Fibroblast of skin of back (primary cell): ENCODE measurements at places on chromosomes 3 and 15.
A peak's percentile ranks its signal among the peaks of the same experiment; 100 is the strongest.

DNA sequence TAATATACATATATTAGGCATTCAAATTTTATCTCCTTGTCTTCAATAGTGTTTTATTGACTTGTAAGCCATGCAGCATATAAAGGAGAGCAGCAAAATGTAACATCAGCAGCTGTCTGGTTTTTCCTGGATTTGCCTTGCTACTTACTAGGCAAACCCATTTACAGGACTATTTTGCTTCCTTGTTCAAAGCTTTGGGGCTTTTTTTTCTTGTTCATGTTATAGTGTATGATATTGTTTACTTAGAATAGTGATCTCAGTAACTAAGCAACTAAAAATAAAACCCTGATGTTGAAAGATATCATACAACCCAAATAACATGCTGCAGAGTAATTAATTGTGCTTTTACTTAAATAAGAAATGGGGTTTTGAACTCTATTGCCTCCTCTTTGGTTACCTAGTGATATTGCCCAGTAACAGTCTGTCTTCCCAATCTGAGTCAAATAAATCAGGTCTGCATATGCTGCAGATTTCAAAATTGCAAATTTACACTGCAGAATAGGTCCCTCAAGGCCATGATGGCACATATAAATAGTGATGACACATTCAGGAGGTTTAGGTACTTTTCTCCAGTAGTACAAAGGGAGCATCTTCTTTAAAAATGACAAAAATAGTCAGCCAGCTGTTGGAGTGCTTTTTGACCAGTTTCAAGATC lies 578.1 kb upstream of the NECTIN3 start:
- DNase-seq, result no peak

DNA sequence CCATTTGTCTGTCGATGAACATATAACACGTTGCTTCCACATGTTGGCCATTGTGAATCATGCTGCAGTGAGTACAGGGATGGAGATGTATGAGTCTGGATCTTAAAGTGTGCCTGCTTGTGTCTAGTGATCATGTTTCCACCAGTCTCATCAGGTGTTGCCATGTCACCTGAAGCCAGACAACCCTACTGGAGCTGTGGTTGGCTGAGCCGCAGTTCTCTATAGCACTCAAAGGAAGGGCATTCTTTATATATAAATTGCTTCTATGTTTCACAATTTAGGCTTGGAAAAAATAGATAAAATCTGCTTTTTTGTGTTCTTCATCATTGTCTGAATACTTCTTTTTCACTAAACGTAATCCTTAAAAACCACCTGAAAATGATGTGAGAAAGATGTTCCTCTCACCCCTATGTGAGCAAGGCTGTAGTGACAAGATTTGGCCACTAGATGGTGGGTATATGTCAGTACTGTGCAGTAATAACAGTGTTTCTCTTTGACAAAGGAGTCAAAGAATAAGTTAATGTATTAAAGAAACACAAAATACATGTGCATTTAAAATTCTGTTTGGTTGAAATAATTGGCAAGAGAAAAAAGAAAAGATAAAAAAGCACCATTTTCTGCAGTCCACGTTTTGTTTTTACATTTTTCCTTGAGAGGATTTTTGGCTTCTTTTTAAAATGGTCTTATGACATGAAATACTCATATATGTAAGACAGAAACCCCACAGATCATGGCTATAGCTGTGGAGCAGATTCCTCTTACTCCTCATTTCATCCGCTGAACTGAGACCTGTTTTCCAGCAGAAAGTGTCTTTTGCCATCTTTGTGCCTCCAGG lies 394.5 kb upstream of the DPPA4 start:
- DNase-seq, result peak; percentile 53

- no peak for DNase-seq
These were observed 38.5 kb downstream of the SMAD3 start for GRCh38 chr15:67103869-67104268.

GRCh38 chr3:12472796-12473195 lies 11.5 kb upstream of the TSEN2 start:
- no peak for DNase-seq

DNA sequence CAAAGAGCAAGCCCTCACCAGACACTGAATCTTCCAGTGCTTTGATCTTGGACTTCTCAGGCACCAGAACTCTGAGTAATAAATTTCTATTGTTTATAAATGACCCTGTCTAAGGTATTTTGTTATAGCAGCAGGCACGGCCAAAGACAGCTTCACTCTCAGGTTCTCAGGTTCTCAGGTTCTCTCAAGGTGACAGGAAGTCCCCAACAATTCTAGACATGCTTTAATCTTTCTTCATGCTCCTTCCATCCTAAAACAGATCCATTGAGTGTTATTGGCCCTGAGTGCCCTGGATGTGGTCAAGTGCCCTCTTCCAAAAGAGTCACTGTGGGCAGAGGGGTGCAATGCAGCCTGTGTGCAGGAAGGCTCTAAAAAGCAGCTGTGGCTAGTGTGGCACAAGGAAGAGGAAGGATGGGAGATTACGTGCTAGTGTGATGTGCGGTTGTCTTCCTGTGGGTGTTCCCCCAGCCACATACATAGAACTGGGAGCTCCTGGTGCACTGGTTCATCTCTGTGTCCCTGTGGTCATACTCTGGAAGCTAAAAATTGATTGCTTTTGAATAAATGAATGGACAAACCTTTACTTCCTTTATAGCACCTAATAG lies 11.0 kb upstream of the RAB7A start:
- DNase-seq, result no peak

DNA sequence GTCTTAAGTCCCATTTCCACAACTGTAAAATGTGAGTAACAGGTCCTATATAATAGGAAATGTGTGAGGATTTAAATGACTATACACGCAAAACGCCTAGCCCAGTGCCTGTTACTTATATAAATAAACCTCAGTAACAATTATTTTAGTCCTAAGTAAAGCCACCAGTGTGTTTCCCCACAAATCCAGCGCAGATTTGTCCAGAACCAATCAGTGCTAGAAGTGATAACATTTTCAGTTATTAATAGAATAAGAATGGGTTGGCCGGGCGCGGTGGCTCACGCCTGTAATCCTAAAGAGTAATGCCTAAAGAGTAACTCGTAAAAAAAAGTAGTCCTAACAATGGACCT lies 561 bp downstream of the RPAP1 start:
- no peak for DNase-seq

- DNase-seq, result no peak
These were observed 32.9 kb downstream of the SNTN start for GRCh38 chr3:63685340-63685739.

DNA sequence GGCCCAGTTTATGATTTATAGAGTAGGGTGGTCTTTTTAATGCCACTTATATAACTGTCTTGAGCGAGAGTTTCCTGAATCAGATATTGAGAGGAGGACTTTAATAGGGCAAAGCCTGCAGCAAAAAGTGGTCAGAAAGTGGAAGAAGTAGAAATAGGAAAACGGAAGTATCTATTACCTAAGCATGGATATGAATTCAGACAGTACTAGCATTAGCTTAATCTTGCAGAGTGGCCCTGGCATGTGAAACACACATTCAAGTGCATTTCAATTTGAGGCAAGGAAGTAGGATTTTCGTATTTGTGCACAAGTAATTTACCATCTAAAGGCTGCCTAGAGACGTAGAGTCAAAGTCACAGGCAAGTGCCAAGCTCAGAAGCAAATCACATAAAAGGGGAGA lies 622.3 kb downstream of the DIPK2A start:
- no peak for DNase-seq

DNA sequence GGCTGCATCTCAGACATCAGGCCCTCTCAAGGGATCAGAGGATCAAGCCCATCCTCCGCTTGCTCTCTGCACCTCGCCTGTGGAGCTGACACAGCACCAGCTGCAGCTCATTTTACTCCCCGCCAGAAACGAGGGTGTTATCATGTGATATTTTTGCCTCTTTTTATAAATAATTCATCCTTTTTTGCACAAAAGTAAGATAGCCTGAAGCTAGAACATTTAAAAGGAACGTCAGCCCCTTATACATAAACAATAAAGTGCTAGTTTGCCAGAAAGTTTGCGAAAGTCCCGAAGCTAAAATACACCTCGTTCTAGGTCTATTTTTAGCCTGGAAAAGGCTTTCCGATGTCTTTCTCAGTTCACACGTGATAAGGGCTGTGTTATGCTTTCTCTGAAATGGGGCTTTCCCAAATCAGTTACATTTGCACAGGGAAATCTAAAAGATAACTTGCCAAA lies 9.6 kb upstream of the FAM174B start:
- DNase-seq, result no peak

DNA sequence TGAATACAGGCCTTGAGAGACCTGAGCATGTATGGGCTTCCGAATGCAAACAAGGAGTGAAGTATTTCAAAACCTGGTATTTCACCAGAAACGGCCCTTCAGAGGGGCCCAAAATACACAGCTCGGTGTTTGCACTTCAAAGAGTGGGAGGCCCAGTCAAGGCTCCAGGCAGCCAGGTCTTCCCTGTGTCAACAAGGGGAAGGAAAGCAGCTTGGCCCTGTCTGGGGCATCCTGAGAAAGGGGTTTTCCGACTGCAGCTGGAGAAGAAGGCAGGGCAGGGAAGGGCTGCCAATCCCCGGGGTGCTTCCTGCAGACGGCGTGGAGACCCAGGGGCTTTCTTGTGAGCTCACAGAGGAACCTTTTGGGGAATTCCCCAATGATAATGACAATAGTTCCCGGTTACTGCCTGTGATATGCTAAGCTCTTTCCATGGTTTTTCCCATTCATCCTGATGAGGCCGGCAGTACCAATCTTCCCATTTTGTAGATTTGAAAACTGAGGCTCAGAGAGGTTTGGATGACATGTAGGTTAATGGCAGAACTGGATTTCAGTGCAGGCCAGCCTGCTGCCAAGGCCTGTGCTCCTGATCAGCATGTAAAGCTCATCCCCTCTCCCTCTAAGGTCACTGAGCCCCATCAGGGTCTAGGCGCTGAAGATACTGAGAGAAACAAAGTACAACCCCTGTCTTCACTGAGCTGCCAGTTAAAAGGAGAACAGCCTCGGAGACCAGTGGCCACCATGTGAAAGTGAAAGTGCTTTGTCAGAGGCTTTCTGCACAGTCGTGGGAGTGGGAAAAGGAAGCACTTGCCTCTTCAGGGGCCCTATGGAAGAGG lies 43.0 kb upstream of the TLE3 start:
- no peak for DNase-seq

GRCh38 chr3:121985846-121986245 lies 36.2 kb downstream of the ILDR1 start:
- no peak for DNase-seq

GRCh38 chr15:65303687-65304380 lies 643 bp upstream of the RNU5B-1 start:
- peak; percentile 78 for DNase-seq

DNA sequence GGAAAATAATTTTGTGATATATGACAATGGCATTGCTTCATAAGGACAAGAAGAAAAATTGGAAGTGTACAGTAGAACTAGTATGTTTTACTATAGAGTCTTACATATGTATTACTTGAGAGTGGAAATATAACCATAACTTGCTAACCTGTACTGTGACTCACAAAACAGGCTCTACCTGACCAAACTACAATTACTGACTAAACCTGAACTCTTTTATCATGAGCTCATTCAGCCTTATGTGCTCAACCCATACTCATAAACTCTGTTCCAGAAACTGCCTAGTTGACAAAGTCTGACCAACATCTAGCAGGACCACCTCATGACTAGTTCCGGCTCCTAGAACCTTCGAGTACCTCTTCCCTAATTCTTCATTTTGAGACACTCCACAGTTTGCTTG lies 6.3 kb downstream of the CDIN1 start:
- no peak for DNase-seq
